Stimulated activated CD4-positive, alpha-beta T cell treated with anti-CD3 and anti-CD28 coated beads, TNF-alpha, amount 100 ng/mL, for 4 hours (primary cell): ENCODE measurements at places on chromosomes 11 and 22.

- no peak for DNase-seq
Observed at GRCh38 chr11:44939673-44940395, 10.8 kb downstream of the TP53I11 start.

DNA sequence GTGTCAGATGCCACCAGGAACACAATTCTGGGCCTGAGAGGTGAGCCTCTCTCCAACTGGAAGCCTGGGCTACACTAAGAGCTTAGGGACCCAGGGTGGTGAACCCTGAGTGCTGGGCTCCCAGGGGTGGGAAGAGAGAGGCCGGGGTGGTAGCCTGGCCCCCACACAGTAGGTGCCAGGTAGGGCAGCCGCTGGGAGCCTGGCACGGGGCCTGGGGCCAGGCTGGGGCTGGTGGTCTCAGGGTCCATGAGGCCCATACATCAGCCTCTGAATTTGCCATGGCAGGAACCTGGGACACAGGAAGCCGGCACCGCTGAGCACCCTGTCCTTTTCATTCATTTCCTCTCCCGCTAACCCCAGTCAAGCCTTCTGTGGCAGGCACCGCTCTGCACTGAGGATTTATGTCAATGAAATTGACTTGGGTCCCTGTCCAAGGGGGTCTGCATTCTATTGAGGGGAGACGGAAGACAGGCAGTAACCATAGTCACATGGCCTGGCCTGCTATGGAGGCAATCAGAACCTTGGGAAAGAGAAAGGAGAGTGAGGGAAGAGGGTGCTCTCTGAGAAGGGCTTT, 8.6 kb downstream of the MYEOV start:
- DNase-seq, result no peak

DNA sequence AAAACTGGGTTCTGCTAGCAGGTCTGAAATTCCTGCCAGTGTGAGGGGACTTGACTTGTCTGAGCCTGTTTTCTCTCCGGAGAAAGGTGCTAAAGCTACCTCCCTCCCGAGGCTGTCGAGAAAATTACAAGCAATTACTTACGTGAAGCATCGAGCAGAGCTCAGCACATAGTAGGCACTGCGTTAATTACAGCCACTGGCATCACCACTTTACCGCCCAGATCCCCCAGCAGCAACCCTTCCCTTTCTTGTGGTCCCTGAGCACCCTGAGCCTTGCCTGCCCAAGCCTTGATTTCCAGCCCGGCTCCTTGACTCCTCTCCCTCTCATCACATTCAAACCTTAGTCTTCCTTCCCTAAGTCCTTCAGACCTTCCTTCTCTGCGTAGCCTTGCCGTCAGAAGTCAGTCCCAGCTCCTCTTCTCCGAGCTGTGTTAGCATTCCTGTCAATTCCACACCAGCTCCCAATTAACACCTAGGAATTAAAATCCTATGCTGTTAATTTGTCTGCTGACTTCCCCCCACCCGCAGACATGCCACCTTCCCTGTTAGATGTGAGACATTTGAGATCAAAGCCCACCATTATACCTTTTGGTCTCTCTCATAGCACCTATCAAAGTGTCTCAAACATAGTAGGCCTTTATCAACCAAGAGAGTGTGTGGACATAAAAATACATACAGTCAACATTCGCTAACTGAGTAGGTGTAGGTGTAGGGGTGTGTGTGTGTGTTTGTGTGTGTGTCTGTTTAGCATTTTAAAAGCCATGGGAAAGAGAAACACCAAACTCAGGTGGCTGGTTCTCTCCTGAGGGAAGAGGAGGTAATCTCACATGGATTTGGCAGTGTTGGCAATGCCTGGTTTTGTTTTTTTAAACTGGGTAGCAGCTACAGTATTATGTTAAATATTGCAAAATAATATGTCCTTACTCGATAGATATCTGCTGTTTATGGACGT, 2.8 kb upstream of the KCNJ5 start:
- DNase-seq, result no peak

DNA sequence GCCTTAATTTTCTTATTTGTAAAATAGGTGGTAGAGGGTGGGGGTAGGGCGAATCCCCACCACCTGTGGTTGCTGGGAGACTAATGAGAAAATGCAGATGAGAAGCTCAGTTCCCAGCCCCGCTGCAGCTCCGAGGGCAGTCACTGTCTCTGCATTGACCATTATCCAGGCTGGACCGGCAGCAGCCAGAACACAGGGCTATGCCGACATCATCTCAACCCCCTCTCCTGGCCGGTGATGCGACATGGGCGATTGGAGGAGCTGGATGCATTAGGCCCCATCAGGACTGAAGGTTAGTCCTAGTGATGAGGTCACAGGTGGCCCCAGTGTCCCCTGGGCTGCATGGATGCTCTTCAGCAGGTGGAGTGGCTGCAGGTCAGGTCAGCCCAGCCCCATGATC, 412.4 kb downstream of the CTTN start:
- no peak for DNase-seq

GRCh38 chr22:31305194-31305593, 12.9 kb upstream of the PIK3IP1 start:
- no peak for DNase-seq

- no peak for DNase-seq
Observed at GRCh38 chr22:23801886-23802377, 15.2 kb downstream of the SMARCB1 start.

- no peak for DNase-seq
Observed at GRCh38 chr11:3983101-3983500, 111.5 kb upstream of the RRM1 start.

- no peak for DNase-seq
Observed at GRCh38 chr11:43779306-43779705, 98.8 kb downstream of the HSD17B12 start.

DNA sequence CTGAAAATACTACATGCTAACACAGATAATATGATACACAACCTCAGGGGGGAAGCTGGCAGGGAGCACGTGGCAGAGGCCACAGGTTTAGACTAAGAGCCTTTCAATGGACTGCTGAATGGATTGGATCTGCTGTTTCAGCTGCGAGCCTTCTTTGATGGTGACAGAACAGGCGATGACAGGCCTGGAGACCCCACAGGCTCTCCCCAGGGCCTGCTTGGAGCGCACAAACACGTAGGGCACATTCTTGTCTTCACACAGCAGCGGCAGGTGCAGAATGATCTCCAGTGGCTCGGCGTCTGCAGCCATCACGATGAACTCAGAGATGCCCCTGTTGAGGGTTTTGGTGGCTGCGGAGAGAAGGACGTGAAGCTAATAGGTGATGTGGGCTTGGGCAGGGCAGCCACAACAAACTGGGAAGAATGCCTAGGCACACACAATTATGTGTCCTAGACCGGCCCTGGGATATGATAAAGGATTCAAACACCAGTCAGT, 13.8 kb downstream of the SNU13 start:
- DNase-seq, result no peak

DNA sequence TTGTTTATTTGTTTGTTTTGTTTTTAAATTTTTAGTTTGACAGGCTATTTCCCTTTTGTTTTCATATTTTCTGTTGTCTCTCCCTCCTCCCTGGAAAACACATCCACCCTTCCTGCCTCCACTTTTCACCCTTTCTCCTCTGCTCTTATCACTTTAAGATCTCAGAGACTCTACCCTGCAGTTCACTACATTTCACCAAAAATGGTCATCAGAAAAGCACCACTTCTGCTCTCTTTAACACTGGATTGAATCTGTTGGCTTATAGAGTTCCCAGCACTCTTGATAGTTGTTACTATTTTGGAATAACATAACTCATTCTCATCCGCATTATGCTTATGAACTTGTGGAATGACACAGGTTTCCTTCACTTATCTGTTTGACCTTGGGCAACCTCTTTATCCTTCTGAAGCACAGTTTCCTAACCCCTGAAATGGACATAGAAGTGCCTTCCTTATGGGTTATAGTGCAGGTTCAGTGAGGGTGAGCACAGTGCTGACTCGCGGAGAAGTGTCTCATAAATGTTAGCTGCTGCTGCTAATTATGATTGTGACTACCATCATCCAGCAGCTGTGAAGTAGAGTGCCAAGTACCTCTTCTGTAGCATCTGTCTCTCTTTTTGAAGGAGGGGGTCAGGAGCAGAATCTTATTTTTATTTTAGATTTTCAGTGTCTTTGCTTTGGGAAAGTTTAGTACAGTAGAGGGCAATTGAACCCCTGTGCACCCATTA, 15.0 kb downstream of the TEAD1 start:
- DNase-seq, result no peak

DNA sequence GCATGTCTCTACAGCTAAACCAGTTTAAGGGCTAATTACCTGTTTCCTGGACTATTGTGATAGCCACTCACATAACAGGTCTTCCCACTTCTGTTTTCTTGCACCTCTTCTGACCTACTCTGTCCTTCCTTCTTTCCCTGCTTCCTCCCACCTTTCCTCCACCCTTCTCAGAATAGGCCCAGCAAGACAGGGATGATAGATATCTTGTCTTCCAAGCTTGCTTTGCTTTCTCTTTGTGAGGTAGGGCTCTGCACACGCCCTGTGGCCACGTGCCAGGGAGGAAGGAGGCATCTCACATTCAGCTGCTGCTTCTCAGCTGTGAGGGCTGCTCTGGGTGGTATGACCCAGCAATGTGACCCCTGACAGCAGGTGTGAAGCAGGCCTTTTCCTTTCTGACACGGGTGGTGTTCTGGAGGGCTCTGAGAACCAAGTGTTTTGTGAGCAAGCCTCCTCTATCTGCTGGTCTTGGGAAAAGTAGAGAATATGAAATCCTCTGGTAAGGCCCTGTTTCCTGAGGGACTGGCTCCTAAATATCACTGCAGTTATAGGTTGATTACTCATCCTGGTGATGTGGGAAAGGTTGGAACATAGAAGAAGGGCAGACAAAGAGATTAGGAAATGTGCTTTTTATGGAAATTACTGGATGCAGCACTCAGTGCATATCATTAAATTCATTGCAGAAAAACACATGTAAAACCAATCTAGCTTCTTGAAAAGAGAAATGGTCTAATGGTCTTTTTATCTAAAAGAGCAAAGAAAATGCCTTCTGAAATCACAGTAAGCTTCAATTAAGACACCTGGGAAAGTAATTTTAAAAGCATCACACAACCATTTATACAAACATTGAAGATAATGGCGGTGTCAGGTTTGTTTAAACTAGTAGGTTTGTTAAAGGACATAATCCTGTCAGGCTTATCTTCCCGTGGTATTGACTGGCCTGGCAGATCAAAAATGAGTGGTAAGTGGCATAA, 8.5 kb downstream of the AMOTL1 start:
- no peak for DNase-seq

GRCh38 chr11:122666743-122667142, 11.2 kb downstream of the UBASH3B start:
- no peak for DNase-seq

GRCh38 chr11:10637731-10638151, 55.8 kb downstream of the IRAG1 start:
- DNase-seq, result no peak

GRCh38 chr11:25094085-25094802, 597.4 kb downstream of the LUZP2 start:
- no peak for DNase-seq

DNA sequence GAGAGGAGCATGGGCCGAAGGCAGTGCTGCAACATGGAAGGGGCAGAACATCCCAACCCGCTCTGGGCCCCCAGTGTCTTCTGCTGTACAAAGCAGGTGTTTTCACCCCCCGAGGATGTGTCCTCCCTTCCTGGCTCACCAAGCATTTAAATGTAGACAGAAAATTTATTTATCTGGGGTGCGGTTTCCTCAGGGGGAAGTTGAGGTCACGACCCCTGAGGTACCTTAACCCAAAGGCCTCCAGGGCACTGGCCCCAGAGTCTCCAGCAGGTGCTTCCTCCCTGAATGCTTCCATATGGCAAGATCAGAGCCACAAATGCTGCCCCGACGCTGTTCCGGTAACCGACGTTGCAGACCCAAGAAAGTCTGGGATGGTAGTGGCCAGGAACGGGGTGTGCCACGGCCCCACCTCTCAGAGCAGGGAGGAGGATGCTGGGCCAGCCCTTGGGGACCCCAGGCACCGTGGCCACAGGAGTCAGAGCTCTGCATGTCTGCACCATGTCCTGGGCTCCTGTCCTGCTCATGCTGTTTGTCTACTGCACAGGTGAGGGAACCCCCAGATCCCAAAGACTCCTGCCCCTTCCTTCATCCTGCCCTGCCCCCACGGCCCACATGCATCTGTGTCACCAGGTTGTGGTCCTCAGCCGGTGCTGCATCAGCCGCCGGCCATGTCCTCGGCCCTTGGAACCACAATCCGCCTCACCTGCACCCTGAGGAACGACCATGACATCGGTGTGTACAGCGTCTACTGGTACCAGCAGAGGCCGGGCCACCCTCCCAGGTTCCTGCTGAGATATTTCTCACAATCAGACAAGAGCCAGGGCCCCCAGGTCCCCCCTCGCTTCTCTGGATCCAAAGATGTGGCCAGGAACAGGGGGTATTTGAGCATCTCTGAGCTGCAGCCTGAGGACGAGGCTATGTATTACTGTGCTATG, at the start of gene VPREB1:
Gene VPREB1, plus strand, starts transcription at position 471 of the 935 bp plus-strand sequence. Its CDS starts 28 bp downstream, at position 499.
- DNase-seq, result no peak

- DNase-seq, result no peak
Observed at GRCh38 chr11:3962406-3962840, 107.0 kb downstream of the STIM1 start.

DNA sequence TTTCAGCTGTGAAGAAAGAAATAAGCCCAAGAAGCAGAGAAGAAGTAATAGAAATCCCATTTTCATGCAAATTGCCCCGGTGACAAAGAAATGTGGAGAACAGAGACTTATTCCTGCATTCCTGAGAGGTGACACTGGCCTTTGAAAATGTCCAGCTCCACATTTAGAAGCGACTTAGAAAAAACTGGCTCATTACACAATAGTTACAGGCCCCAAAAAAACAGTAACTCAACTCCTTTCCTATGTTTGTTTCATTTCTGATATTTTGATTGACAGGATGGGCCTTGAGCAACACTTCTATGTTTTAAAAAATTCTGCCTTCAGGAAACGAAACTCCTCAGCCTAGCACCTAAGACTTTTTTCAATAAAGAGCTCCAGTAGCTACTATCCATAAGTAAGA, 726.9 kb upstream of the TENM4 start:
- no peak for DNase-seq

GRCh38 chr22:43434928-43435311, 23.1 kb downstream of the MPPED1 start:
- no peak for DNase-seq

DNA sequence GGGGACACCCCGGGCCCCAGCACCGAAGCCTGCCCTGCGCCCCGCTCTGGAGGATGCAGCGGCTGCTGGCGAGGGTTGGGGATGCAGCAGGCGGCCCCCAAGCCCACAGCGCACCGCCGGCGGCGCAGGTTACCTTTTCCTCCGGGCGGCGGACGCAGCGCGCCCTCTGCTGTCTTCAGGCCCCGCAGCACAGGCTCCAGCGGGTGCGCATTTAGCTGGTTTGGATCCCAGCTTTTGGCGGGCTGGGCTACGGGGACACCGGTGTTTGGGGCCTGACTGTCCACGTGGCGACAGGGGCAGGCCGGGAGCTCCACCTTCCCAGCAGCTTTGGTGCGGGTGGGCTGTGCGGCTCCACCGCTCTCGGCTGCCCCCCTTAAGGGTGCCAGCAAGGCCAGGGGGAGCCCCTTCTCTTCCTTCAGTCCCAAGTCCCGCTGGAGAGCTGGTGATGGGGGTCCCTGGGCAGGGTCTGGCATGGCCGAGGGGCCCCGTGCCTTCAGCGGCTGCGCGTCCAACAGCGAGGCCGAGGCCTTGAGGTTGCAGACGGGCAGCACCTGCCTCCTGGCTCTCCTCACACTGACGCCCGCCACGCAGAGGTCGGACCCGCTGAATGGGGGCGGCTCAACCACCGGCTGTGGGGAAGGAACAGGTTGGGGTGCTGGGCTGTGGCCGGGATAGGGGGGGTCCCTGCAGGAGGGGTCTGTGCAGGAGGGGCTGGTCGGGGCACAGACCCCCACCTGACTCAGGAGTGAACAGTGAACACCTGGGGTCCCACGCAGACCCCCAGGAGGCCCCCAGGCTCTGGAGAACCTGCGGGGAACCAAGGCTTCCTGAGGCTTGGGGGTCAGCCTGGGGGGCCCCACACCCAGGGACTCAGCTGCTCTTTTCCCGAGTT, 18.0 kb upstream of the IL17REL start:
- DNase-seq, result peak; percentile 73

GRCh38 chr11:116687458-116688201, 85.2 kb downstream of the BUD13 start:
- no peak for DNase-seq
